Umbilical cord (tissue), 2 donors: ENCODE measurements at places on chromosomes 7 and 10.

GRCh38 chr7:91894781-91895480 lies 14.4 kb upstream of the MTERF1 start:
- peak; percentile 8 for DNase-seq

- DNase-seq = no peak
Measured at GRCh38 chr7:114418117-114418516, 3.5 kb downstream of the FOXP2 start.

DNA sequence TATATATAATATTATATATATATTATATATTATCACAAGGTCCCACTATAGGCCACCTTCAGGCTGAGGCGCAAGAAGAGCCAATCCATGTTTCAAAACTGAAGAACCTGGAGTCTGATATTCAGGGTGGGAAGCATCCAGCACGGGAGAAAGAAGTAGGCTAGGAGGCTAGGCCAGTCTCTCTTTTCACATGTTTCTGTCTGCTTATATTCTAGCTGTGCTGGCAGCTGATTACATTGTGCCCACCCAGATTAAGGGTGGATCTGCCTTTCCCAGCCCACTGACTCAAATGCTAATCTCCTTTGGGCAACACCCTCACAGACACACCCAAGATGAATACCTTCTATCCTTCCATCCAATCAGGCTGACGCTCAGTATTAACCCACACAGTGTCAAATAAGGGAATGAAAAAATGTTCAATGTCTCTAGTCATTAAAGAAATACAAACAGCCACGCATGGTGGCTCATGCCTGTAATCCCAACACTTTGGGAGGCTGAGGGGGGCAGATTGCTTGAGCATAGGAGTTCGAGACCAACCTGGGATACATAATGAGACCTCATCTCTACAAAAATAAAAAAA lies 135.4 kb upstream of the PCBD1 start:
- no peak for DNase-seq

GRCh38 chr7:79877874-79878465 lies 256.7 kb upstream of the GNAI1 start:
- DNase-seq = no peak

- no peak for DNase-seq
Measured at GRCh38 chr7:148684289-148684830, 14.3 kb upstream of the CUL1 start.

DNA sequence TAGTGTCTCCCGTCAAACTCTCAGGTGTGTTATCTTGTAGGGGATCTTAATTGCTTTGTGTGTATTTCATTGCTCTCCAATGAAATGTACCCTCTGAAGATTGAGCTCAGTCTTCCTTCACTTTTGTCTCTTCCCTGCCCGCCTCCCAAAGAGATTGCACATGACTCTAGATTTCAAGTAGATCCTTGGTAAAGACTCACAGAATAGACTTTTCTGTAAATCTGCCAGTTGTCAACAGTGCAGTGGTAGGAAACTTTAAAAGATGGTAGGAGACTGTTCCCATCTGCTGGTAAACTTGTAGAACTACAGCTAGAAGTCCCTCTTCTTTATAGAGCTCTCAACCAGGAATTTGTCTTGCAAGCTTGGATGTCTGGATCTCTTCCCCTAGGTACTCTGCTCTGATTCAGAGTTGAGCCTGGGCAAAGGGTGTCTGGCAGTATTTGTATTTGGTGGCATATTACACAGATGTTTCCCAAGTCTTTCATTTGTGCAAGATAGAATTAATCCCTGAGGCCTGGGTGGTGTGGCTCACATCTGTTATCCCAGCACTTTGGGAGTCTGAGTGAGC lies 9.6 kb downstream of the CCL26 start:
- peak; percentile 88 for DNase-seq

DNA sequence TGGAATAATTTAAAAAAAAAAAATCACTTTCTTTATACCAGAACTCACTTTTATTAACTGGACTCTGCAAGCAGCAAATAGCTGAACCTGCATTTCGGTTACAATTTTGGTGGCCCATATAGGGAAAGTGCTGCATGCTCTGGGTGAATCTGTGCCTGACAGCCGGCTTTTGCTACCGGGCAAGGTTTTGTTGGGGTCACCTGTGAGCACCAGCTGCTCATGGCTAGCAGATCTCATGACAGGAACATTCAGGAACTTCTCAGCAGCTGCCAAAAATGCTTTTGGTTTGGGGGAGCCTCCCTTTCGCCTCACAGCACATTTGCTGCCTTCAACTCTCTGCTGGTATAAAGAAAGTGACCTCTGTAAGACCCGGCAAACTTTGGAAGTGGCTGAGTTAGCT lies 13.2 kb upstream of the CREB3L2 start:
- DNase-seq = no peak

DNA sequence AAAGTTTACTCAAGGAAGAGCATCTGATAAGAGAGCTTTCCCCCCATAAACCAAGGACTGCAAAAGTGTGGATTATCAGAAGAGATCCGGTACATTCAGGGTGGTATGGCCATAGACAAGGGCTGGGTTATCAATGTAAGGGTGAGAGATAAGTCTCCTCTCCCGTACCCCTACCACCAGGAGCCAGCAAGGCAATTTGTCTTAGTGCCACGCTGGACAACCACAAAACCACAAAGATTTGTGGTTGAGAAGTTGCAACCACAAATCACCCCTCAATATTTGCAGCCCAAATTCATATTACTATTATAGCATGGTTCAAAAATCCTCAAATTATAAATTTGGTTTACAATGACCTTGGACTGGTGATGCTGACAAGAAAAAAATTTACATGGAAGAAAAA lies 2.3 kb upstream of the ZSCAN25 start:
- no peak for DNase-seq

GRCh38 chr7:140081774-140082425 lies 19.1 kb upstream of the PARP12 start:
- DNase-seq = no peak

- DNase-seq = no peak
Measured at GRCh38 chr7:70681469-70682350, 450.2 kb upstream of the GALNT17 start.

DNA sequence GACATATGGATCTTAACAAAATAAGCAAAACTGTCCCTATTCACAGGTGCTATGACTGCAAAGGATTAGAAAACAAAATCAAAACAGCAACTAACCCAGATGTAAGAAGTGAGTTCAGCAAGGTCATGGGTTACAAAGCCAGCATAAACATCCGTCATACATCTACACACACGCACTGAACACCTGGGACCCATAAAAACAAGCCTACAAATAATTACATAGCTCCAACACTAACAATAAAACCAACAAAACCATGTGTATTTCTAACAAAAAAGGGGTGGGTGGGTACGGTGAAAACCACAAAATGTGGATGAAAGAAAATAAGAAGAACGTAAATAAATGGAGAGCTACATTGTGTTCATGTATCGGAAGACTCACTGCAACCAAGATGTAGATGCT lies 256.8 kb downstream of the ELFN1 start:
- DNase-seq = no peak

DNA sequence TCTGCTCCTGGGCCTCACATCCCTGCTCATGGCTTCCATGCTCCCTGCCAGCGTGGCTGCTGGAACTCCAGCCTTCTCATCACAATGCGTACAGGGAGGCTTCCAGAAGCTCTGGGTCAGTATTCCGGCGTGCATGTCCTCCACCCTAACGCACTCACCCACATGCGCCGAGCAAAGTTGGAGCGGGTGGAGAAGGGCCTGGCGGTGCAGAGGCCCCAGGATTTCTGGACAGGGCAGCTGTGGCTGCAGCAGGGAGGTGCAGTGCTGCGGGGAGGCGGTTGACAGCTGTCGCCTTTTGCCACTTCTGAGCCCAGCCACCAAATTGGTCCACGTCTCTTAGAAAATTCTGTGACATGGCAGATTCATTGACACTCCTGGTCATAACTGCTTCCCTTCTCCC lies 33.6 kb upstream of the FAM20C start:
- DNase-seq = no peak

DNA sequence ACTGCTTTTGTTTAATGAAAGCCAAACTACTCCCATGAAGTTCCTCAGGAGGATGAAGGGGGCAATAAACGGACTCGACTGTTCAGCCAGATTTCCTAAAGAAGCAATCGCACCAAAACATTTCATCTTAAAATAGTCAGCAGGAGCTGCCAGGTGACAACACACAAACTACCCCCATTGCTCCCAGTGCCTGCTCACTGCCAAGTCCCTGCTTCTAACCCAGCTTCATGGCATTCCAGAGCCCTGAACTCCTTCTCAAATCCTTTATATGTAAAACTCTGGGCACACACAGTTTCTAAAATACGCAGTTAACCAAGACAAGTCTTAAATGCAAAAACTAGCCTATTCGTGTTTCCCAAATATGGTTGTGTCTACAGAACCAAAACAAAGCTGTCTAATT lies 110.0 kb downstream of the SORBS1 start:
- DNase-seq = peak; percentile 48

- DNase-seq = no peak
Measured at GRCh38 chr7:45224832-45225231, 67.2 kb downstream of the RAMP3 start.

- DNase-seq = no peak
Measured at GRCh38 chr7:41315764-41316163, 387.1 kb downstream of the INHBA start.

DNA sequence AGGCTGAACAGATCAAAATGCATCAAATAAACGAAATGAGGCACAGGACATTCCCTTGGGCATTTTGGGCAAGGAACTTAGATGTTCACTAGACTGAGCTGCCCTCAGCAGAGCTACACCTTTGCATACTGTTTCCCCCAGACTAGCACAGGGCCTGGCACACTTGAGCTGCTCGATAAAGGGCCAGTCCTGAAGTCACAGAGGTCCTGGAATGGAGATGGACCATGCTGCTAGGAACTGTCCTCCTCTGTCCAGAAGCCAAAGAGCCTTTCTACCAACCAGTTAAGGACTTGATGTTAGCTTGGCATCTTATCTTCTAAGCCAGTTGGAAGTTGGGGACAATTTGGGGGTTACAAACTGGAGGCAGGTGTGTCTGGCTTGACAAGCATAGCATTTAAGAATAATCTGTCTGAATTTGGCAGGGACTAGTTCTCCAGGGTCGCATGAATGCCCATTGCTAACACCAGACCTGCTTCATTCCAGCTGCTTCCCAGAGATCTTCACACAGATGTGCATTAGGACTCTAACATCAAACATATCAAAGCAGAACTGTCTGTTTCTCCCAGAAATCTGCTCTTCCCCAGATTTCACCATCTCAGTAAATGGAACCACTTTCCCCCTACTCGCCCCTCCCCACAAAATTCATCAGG lies 152.2 kb upstream of the PDE1C start:
- no peak for DNase-seq

- DNase-seq = no peak
Measured at GRCh38 chr10:109668703-109669102, 254.6 kb downstream of the XPNPEP1 start.

- DNase-seq = peak; percentile 43
Measured at GRCh38 chr10:59373071-59373470, 10.7 kb upstream of the FAM13C start.

GRCh38 chr10:132414402-132415016 lies 17.5 kb downstream of the PWWP2B start:
- DNase-seq = no peak

DNA sequence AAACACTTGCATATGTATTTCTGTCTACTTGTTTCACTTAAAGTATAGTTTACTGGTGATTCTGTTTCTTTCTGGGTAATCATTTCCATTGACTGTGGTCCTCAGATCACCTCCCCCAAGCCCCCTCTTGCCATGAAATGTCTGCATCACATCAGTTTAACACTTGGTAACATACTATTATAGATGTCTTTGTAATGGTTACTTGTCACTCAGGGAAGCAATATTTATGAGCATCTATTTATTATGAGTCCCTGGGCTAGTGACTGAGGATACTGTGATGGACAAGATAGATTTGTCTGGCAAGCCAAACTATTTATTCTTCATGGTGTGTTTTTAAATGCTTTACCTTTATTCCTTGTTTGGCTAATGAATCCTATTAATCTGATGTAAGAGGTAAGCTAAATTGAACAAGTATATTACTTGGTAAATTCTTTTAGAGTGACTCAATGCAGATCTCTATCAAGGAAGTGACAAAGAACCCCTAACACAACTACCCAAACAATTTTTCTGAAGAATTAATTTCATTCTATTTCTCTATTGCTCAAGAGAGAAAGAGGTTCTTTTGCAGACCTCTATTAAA lies 270.9 kb downstream of the RELN start:
- no peak for DNase-seq

DNA sequence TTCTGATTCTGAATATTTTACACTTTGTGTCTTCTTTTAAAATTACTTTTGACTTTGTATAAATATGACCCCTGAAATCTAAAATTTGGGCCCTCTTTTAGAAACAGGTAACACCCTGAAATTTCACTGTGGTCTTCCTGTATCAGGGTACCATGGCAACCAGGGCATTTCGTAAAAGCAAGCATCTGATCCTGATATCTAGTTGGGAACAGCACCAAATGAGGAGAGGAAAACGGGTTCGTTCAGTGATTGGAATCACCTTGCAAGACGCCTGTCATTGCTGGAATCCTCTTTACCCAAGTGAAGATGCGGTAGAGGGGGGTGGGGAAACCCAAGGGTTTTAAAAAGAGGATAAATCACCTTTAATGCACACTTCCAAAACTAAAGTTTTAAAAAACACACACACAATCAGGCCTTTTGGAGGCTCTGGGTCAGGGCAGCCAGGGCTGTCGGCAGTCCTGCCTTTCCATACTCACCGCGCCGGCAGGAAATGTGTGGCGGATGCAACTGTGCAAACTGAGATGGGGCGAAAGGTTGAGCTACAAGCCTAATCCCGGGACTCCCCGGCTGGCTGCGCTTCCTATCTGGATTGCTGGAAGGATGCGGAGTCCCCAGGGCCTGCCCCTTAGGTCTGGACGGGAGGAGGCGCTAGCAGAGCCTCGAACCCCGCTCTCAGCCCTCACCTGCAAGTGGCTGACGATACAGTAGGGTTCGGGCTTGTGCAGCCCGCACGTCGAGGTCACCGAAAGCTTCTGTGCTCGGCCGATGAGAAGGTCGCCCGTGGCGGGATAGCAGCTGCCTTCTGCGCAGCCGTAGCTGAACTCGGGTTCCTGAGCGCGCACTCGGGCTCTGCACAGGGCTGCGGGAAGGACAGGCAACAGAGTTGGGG lies 1.8 kb downstream of the LAMB1 start:
- DNase-seq = no peak

DNA sequence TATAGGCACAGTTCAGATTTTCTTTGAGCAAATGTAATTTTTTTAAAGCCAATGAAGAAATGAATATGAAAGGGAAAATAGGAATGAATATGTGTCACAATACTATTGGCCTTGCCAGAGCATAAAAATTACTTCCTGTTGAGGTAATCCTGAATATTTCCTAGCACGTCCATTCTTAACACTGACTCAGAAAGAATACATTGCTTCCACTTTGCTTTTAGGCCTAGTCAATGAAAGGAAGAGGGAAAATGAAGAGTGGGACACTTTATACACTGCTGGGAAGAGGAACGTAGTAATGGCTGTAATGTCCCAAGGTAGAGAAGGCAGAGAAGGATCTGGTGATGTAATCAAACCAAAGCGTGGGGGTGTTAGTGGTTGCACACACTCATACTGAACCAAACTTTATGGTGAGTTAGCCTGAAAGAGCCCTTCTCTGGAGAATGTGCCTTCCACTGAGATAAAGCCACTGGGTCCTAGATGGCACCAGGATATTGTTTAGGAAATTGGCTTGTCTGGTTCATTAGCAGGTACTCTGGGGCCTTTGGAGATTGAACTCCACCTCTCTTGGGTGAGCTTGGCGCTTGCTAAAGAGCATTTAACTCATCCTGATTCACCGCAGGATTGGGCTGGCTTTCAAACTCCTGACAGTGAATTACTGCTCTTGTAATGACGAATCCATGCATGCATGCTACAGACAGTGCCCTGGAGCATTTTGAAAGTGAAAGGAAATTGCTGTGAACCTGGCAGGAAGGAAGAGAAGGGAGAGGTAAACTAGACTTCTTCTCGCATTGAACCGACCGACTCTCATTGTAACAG lies 254.9 kb downstream of the KIAA1217 start:
- peak; percentile 76 for DNase-seq
